ENCODE measurements at places on chromosomes 7 and 10.

DNA sequence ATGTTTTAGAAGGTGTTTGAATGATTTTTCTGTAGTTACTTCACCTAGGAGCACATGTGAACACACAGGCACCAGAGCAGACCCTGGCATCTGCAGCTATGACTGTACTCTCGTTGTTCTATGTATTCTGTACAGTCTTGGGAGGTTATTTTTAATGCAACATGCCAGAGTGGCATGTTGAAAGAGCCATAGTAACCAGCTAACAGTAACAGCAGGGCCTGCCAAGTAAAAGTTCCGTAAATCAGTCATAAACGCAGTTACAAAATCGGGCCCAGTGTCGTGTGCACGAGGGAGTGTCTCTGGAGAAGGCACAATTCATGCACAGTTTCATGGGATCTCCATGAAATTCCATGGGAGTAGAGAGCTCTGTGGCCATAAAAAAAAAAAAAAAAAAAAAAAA lies 108.3 kb upstream of the CDK6 start:
- no peak for DNase-seq

DNA sequence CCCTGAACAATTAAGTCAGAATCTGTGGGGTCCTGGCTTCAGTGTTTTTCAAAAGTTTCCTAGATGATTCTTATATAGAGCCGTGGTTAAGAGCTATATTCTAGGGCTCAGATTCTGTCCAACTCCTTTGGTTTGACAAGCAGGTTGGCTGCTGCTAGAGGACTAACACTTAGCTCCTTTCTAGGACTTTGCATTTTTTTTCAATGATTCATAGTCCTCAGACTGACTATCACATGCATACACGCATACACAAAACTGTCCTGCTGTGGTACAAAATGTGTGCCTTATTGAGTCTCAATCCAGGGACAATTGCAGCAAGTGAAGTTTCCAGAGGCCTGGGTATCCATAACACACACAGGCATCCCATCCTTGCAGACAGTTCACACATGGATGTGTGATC lies 392.0 kb downstream of the NRG3 start:
- DNase-seq, result no peak

- DNase-seq, result no peak
These were observed 212.4 kb upstream of the BMPER start for GRCh38 chr7:33692956-33693355.

GRCh38 chr7:35982600-35982999 lies 170.5 kb upstream of the EEPD1 start:
- DNase-seq, result no peak

DNA sequence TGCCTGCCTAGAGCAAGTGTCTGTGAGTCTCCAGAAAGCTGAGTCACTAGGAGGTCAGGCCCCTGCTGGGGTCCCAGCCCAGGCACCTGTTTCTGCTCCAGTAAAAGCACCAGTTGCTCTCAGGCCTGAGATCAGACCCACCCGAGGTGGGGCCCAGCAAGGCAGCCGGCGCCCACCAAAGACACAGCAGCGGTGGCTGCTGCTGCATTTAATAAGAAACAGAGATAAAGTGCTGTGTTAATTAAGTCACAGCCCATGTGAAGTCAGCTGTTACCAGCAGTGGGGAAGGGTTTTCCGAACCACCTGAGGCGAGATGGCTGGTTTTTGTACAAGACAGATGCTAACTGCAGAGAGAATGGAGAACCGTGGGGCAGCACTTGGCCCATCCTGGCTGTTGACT lies 12.1 kb upstream of the LRRC18 start:
- no peak for DNase-seq

GRCh38 chr10:31935678-31936077 lies 7.0 kb upstream of the ARHGAP12 start:
- DNase-seq, result no peak
